Activated T-cell treated with anti-CD3 and anti-CD28 coated beads for 24 hours (primary cell): ENCODE measurements at places on chromosomes 2 and 18.
A peak's percentile ranks its signal among the peaks of the same experiment; 100 is the strongest.

DNA sequence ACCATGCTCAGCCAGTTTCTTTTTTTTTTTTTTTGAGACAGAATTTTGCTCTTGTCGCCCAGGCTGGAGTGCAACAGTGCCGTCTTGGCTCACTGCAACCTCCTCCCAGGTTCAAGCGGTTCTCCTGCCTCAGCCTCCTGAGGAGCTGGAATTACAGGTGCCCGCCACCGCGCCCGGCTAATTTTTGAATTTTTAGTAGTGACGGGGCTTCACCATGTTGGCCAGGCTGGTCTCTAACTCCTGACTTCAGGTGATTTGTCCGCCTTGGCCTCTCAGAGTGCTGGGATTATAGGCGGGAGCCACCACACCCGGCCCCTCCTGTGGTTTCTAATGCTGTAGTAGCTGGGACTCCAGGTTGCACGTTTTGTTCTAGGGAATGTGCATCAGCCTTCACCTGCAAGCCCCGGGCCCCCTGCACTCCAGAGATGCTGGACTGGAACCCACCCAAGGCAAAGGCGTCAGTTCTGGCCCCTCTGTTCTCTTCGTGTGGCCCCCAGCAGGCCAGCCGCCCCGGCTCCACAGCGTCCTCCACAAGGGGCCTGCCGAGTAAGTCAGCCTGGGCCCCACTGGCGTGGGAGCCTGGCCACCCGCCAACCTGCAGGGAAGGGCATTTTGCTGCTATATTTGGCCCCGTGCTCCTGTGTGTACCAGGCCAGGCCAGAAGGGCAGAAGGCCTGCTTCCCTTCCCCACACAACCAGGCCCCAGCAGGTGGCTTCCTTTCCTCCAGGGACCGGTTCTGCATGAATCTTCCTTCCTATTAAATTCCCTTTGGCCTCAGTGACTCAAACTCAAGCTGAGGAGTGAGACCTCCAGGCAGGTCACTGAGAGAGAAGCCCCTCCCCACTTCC, 25.7 kb upstream of the B3GNT7 start:
- no peak for DNase-seq

DNA sequence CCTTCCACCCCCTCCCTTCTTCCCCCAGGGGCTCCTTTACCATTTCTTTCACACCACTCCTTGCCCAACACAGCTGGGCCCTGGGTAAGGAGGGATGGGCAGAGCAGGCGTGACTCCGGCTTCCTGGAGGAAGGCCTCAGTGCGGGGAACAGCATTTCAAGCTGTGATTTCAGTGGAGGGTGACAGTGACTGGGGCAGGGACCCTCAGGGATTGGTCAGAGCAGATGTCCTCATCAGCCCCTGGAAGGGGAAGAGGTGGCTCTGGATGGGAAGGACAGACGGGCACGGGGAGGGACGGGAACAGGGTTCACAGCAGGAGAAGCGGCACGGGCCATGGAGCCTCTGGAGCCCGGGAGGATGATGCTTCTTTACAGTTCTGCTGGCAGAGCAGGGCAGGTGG, 130.8 kb upstream of the TWIST2 start:
- no peak for DNase-seq

DNA sequence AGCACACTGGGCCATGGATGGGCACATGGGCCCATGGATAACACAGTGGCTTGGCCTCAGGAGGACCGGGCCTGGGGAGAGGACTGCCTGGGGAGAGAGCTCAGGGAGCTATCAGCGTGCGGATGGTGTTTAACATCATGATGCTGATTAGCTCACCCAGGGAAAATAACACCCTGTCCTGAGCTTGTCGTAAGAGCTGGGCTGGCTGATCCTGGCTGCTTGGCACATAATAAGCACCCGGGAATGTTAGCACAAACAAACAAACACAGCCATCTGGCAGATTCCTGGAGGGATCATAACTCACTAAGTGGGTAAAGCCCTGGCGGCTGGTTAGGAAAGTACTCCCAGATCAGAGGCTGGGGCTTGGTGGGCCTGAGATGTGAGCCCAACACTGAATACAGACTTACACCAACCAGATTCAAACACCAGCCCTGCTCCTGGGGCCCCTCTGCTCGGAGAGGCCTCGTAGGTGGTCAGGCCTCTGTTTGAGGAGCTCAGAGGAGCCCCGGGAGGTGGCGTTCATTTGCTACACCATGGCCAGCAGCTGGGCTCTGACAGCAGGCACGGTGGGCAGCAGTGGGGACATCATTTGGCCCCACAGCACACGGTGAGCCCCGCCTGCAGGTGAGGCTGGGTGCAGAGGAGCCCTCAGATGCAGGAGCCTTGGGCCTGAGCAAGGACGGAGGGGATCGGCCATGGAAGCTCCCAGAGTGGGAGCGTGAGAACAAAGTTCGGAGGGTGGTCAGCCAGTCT, 193.4 kb upstream of the HDAC4 start:
- DNase-seq: no peak

DNA sequence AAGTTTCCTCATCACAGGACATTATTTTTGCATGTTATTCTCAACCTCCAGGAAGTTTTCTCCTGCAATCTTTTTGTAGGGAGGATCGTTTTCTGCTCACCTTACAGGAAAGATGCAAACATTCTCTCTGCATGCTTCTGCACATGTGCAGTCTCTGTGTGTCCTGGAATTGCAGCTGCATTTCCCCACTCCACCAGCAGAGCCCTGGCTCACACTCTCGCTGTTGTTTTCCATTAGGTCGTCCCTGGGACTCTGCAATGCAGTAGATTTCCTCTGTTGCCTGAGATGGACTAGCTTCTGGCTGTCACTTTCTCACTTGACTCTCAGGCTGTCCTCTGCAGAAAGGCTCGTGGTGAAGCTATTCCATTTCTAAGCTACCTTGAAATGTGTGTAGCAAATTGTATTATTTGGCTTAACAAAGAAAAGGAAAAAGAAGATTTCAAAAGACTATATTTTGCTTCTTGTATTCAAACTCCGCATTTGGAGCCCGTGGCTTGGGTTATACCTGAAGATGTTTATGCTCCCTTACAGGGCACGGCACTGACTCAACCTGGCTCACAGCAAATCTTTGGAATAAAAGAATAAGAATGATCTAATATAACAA, 346.7 kb downstream of the RAD51AP2 start:
- no peak for DNase-seq

GRCh38 chr2:26925100-26925791, 45.2 kb upstream of the MAPRE3 start:
- DNase-seq: no peak

GRCh38 chr18:11081009-11081532, 68.3 kb downstream of the PIEZO2 start:
- no peak for DNase-seq

DNA sequence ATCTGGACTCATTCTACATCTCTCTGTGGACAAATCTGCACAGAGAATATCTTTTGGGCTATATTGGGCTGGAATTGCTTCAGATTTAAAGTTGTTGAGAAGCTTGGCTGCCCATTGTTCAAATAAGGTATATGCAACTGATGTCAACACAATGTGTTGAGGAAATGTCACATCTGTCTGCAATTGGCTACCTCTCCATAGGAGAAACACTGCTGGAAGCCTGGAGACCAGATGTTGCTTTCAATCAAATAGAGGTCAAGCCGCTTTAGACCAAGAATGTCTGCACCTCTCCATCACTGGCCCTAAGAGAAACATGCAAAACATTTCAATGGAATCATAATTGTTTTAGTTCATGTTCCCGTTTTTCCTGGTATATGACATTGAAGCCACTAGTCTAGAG, 720.2 kb downstream of the SLC4A3 start:
- no peak for DNase-seq

- no peak for DNase-seq
These were observed 298.3 kb downstream of the TDRD15 start for GRCh38 chr2:21422050-21422449.

DNA sequence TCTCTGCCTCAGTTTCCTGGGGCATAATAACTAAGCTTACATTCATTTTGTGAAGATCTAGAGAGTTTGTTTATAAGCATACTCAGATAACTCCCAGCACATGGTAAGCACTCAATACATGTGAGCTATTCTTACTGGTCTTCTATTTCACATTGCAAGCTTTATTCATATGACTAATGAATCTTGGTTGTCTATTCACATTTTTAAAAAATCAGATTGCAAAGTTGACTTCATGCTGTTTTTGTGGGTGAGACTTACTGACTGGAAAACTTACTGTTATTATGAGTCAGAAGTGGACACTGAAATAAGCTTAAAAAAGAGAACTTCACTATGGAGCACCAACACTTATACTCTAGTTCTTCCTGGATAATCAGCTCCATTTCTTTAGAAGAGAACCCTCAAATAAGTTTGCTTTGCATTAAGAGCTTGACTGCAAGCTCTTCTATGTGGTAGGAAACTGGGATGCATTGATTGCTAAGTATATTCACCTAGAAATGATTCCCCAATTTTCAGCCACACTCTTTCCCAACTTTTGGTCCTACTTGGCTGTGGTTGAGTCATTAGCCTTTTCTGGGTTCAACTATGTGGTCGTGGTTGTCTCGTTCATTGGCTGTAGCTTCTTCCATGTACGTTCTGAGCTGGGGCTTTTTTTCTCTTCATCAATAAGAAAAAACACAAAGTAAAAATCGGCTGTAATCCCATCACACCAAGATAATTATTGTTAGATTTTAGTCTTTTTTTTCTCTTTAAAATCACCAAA, 29.5 kb upstream of the RBMS1 start:
- DNase-seq: no peak

DNA sequence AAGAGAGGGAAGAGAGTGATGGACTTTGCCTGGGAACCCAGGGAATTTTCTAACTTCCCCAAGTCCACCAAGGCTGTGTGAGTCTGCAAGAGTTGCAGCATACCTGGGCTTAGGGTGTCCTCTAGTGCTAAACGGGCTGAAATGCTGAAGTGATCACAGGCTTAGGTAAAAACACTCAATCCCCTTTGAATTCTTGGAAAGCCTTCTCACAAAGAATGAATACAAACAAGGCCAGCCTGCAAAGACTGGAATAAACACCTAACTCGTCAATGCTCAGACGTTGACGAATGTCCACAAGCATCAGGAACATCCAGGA, 30.0 kb upstream of the BMP10 start:
- no peak for DNase-seq

GRCh38 chr2:63283273-63283672, 232.6 kb downstream of the OTX1 start:
- DNase-seq: no peak

DNA sequence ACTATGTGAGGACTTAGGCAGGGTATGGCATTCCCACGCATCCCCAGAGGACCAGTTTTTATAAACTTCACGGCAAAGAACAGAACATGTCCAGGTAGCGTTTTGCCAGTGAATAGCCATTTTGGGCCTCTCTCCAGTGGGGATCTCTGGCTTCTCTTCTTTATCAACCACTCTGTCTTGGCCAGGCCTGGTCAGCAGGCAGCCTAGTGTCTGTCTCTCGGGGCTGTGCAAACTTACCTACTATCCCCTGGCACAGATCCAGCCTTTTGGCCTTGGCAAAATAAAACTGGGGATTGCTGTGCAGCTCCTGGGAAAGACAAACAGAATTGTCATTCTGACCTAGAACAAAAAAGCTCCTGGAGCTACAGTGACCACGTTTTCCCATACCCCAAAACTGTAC, 14.5 kb downstream of the CAPN14 start:
- DNase-seq: no peak

DNA sequence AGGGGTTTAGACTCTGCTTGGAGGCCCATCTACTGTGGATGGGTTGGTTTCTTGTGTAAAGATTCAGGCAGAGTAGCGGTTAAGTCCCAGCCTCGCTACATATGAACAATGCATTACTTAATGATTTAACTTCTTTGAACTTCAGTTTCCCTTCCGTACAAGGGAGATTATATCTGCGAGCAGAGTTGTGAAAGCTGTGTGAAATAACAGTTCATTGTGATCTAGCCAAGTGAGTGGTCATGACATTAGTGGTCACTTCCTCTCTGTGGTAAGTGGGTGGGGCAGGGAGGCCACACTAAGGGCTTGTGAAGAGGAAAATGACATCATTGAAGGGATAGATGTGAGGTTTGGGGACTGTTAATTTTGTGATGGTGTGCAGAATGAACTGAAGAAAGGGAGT, 14.1 kb upstream of the MEX3C start:
- DNase-seq: peak; percentile 31

GRCh38 chr2:118106926-118107325, 18.7 kb downstream of the INSIG2 start:
- no peak for DNase-seq

DNA sequence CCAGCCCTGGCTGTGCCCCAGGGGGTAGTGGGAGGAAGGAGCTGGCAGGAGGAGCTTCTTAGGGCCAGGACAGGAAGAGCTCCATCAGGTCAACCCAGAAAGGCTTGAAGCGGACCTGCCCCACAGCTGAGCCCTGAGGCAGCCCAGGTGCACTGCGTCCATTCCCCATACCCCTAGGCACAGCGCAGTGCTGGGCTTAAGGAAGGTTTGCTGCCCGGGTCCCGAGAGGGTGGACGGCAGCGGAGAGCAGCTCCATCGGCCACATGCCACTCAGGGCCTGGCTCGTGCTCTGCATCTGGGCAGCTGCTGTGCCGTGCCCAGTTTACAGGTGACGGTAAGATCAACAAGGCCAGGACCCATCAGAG, 26.4 kb downstream of the DNMT3A start:
- DNase-seq: no peak

DNA sequence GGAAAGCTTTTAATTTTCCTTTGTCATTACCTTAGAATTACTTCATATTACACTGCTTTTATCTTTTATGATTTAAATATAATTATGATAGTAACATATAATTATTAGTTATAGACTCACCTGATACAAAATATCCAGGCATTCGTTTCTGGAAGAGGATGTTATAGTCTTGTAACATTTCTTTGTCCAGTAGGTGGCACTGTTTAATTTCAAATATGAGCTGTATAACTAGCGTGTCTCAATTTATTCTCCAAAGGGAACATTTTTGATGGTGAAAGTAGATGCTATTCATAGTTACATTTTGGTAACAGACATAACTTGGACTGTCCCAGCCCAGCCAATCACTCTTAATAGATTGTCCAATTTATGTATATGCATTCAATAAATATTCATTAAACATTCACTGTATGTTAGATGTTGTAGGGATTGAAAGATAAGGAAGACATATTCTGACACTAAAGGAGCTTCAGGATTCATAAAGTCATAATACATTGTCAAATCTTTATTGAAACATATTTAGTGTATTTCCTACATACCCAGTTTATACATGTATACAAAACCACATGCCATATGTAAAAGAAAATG, 19.2 kb downstream of the DAW1 start:
- no peak for DNase-seq

DNA sequence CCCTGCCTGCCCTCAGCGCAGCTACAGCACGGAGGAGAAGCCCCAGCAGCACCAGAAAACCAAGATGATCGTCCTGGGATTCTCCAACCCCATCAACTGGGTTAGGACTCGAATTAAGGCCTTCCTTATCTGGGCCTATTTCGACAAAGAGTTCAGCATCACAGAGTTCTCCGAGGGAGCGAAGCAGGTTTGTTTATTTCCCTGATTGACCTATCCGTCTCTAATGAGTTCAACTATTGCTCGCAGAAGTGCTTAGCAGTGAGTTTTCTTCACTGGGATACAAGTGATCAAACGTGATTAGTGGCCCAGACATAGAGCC, 639 bp downstream of the MAIP1 start:
- no peak for DNase-seq

GRCh38 chr18:63198098-63198760, 121.3 kb downstream of the BCL2 start:
- no peak for DNase-seq

GRCh38 chr18:41942254-41942653, 12.8 kb upstream of the PIK3C3 start:
- DNase-seq: no peak

GRCh38 chr2:62319070-62319469, 123.2 kb downstream of the B3GNT2 start:
- DNase-seq: no peak
